ENCODE measurements at places on chromosomes 6 and 20.

DNA sequence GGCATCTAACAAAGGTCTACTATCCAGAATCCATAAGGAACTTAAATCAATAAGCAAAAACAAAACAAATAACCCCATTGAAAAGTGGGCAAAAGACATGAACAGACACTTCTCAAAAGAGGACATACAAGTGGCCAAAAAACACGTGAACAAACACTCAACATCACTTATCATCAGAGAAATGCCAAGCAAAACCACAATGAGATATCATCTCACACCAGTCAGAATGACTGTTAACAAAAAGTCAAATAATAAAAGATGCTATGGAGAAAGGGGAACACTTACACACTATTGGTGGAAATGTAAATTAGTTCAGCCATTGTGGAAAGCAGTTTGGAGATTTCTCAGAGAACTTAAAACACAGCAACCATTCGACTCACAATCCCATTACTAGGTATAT, 19.4 kb upstream of the VNN1 start:
- DNase-seq = no peak

DNA sequence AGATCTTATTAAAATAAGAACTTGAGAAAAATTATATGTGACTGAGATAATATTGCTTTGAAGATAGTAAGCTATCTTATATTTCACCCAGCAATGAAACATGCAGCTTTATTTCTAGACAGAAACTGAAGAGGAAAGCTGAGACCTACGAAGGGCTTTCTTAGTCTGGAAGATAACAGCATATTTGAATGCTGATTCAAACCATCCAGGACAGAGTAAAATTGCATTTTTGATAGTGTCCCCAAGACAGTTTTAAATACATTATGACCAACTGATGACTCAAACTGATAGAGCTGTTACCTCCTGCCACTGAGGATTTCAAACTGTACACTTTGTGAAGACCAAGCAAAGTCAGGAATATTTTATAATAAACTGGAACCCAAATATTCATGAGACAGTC, 409.6 kb downstream of the GRIK2 start:
- DNase-seq = no peak

DNA sequence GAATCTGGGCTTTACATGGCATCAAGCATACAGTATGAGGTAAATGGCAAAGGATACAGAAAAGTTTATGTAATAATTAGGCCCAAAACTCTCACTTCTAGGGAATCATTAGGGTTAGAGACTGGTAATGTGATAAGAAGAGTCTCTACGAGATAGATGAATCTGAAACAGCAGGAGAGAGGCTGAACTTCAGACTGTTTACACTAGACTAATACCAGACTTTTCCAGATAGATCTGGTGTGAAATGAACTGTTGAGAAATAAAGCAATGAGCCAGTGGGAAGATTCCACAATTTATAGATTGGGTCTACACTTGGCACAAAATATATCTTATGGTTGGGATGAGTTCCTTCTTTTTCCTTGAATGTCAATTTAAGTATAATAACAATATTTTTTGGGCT, 134.3 kb downstream of the MAN1A1 start:
- no peak for DNase-seq

DNA sequence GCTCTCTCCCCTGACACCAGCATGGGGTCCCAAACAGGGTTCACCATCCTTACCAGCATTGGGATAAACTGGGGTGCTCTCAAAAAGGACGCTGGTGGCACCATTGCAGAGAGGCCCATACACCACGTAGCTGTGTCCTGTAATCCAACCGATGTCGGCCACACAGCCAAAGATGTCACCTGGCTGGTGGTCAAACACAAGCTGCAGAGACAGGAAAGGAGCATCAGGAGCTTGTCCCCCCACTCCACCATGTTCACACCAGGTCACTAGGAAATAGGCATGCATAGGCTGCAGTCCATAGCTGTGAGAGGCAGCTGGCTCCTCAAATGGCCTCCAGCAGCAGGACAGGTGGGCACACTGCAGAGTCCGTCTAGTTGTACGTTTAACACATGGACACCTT, 28.8 kb upstream of the APMAP start:
- no peak for DNase-seq

GRCh38 chr6:16524380-16524707, 236.9 kb downstream of the ATXN1 start:
- no peak for DNase-seq

- peak; percentile 32 for DNase-seq
Measured at GRCh38 chr6:95576218-95576997, 927 bp upstream of the MANEA start.

DNA sequence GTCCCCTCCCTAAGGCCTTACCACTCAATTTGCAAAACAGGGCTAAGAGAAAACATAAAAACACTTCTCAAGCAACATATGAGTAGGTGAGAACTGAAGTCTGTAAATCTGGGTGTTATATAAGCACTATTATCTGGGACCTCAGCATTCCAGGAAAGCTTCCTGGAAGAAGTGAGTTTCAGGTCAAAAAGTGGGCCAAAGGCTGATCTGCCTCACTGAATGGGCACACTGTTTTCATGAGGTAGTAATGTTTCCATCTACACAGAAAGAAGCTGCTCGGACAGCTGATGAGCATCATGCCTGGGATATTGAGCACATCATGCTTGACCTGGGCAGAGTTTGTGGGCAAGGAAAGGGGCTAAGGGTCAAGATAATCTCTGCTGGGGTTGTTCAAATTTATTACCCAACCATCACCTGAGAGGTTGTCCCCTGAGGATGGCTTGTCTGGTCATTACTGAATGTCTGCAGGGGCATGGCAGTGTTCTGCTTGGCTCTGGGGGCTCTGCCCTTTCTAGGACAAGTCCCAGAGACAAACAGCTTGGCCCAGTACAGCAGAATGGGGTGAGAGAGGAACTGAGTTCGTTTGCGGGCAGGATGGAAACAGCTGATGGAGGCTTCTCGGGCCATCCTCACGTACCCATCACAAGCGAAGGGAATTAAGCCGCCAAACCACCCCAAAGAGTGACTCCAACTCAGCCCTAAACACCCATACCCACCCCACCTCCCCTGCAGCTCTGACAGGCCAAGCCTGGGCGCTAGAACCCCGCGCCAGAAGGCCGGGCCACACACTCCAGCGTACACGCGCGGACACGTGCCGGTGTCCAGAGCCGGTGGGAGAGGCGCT, 1.2 kb upstream of the SYNJ2 start:
- peak; percentile 23 for DNase-seq

GRCh38 chr20:19688031-19688806, 69.8 kb upstream of the RIN2 start:
- DNase-seq = no peak

DNA sequence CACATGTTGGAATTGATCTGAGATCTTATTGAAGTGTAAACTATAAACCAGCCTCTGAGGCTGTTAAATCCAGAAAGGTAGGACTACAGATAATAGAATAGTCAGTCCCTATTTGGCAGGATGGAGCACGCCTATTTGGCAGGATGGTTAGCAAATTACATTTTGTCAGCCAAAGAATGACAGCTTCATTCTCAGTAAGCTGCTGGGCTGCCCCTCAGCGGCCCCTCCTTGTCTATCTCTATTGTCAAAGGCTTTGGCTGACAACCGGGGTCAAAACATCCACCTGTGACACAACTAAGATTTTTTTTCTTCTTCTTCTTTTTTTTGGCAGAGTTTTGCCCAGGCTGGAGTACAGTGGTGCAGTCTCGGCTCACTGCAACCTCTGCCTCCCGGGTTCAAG, 123.4 kb upstream of the ECI2 start:
- no peak for DNase-seq

DNA sequence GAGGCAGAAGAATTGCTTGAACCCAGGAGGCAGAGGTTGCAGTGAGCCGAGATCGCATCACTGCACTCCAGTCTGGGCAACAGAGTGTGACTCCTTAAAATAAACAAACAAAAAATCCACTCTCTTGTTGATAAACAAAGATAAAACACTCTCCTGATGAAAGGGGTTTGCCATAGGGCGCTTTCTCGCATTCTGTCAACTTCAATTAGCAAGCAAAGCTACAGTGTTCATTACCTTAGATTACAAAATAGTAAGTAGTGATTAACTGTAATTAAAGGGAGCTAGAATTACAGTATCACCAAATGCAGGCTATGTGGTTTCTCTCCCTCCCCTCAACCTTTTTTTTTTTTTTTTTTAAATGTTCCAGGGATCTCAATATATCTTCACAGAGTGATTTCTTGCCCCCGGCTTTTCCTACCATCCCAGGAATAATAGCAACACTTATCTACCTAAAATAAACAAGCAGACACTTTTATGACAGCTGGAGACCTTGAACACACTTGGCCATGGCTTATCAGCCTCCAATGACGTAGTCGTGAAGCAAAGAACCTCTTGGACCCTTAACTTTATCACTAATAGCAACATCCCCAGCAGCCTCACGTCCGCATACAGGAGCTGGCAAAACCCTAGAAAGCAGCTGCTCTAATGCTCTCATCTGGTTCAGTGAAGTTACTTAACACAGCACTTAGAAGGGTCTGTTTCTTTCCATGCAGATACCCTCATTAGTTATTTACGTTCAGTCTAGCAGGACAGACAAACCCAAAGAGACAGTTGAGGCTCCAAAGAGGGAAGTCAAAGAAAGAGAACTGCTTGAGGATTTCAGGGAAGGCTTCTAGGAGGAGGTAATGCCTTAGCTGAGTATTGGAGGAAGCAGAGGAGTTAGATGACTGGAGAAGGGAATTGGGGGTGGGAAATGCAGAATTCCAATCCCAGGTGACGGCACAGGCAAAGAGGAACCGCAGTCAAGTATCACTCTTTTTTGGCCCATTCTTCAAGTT, 37.9 kb upstream of the NEDD9 start:
- DNase-seq = no peak

DNA sequence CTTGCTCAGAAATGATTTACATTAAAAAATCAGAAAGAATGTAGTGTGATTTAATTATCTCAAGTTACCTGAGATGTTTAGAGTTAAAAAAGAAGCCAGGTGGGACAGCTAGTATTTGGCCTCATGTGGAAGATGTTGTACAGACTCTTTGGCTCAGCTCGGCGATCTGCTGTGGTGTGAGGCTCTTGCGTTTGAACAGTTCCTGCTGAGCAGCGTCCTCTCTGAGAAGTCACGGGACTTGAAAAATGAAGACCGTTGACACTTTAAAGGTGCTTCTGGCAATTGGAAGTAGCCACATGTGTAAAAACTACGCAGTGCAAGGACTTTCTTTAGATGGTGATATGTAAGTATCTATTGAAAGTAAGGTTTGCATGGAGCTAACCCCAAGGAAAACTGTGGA, 169.0 kb downstream of the BACH2 start:
- no peak for DNase-seq

DNA sequence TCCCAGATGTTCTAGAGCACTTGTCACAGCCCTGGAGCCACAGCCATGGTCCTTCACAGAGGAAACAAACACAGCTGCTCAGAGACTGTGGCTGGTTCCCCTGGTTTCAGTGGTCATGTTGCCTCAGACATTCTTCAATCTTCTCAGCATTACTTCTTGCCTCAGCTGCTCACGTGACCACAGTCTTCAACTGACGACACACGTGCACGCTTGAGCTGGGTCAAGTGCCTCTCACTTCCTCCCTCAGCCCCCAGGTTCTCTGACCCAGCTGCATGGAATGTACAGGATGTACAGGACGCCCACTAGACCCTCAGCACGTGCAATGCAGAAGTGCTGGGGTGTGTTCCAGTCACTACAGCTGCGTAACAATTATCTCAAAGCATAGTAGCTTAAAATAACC, 159.8 kb upstream of the GGTLC1 start:
- peak; percentile 33 for DNase-seq

GRCh38 chr6:68642081-68642480, 7.0 kb downstream of the ADGRB3 start:
- no peak for DNase-seq

GRCh38 chr20:23546435-23547144, 21.7 kb downstream of the CST9L start:
- DNase-seq = no peak

- peak; percentile 57 for DNase-seq
Measured at GRCh38 chr6:14732844-14733757, 512.8 kb upstream of the JARID2 start.

DNA sequence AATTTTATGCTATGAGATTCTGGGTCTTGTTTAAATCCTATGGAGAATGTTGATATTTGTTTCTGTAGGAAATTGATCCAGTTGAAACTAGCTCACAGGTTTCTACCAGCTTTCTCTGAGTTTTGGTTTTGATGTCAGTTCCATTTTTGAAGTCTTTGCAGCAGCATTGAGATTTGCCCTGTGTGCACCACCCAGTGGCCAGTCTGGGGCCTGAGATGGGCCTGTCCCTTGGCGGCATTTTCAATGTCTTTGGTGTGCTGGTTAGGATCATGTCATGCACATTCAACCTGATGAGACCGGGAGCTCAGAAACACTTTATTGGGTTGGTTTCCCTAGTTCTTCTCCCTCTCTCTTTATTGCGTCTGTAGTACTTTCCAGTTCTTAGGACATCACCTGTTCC, 395.2 kb upstream of the MAP3K7 start:
- DNase-seq = no peak

GRCh38 chr6:12944001-12944400, 227.4 kb downstream of the PHACTR1 start:
- no peak for DNase-seq

DNA sequence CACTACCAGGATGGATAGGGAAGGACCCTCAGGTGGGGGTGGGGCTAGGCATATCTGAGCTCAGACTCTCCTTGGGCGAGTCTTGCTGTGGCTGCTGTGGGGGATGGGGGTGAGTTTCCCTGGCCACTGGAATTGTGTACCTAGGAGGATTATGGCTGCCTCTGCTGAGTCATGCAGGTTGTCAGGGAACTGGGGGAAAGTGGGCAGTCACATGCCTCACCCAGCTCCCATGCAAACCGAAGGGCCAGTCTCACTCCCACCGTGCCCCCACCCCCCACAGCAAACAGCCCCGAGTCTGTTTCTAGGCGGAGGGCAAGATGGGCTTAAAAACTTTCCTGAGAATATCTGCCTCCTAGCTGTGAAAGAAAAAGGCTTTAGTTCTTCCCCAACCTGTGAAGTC, 210.3 kb upstream of the FERMT1 start:
- no peak for DNase-seq

- no peak for DNase-seq
Measured at GRCh38 chr6:142444376-142444775, 142.6 kb downstream of the ADGRG6 start.
